ENCODE measurements at places on chromosomes 7 and 10.
A peak's percentile ranks its signal among the peaks of the same experiment; 100 is the strongest.

DNA sequence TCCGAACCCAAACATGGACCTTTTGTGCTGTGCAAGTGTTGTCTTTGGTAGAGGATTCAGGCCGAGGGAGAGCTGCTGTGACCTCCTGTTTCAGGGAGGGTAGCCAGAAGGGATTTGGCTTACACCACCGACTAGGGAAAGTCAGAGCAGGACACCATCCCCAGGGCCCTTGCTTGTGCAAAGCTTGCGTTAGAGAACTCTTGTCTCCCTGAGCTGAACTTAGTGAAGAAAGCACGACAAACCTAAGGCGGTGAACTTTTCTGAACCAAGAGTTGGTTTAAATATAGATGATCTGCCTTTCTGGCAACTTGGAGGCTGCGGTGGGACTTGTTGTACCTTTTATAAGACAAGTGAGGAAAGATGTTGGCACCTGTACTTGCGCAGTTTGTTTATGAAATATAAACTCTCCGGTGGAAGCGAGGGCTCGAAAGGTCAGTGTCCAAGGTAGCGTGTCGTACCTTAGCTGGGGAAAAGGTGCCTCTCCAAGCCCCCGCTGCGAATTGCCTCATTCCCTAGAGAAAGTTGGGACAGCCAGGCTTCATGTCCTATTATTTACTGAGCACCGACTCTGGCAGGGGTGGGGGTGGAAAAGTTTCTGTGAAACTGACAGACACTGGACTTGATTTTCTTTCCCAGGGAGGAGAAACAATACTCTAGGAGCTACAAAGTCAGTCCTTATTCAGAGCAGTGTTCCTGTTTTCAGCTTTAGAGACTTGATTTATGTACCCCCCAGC is 31.6 kb downstream of the WBP1L start:
- peak; percentile 93 for DNase-seq

DNA sequence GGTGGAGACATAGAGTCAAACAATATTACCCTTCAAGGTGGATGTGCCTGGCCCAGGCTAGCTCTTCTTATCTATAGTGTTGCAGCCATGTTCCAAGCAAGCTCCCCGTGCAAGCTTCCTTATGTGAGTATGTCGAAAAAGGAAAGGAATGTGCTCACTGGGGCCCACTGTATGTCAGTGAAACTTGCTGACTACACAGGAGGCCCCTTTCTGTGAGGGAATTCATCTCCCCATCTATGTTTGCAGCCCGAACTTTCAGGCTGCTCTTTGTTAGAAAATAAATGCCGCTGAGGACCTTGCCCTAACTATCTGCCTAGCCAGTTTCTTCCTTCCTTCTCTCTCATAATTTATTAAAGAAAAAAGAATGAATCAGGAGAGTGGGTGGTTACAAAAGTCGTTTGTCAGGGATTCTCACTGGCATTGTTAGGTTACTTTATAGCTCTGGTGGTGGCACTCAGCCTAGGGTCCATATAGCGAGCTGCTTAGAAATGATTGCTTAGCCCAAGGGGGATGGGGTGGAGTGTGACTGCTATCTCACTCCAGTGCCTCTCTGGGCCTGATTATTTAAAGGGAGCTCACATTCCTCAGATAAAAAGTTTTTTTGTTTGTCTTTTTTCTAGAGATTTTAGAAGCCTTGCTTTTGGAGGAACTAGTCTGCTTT is 302.1 kb downstream of the ABCA13 start:
- no peak for DNase-seq

DNA sequence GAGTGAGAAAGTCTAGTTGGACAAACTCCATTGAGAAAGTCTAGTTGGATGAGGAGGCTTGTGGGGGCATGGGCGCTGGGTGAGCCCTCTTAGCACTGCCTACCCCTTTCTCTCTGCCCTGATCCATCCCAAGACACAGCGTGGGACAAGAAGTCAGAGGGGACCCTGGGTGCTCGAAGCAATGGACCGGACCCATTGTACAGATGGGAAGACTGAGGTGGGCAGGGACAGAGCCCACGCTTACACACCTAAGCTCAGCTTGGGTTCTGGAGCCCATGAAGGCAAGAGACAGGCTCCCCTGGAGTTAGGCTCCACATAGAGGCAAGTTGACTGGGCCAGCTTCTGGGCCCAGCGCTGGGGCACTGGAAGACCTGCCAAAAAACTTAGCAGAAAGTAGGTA is 126.8 kb upstream of the TNRC18 start:
- no peak for DNase-seq

- DNase-seq: no peak
These were observed 16.2 kb downstream of the TMEM72 start for GRCh38 chr10:44927352-44927751.

- DNase-seq: no peak
These were observed 12.7 kb downstream of the SLC29A3 start for GRCh38 chr10:71331736-71332135.

- DNase-seq: no peak
These were observed 44.6 kb downstream of the PHTF2 start for GRCh38 chr7:77843194-77843593.

DNA sequence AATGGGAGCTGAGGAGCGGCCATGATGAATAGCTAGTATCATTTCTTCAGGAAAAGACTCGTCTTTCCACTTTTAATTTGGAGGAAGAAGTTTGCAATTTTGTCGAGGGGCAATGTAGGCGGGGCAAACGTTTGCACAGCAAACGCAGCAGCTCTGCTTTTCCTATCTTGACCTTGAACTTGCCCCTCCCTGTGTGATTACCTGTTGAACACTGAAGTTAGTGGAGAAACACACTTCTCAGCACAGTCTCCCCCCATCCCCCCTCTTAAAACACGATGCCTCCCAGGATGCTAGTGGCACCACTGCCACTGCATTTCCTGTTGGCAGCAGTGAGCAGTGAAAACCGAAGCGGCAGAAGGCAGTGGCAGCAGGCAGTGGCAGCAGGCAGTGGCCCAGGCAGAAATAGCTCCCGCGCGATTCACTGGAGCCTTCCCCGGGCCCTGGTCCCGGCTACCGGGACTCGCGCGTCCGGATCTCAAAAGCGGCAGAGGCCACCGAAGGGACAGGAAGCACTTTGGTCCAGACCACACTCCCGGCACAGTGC is at the start of gene EPDR1:
EPDR1 (plus strand) TSS at position 336 of the 544 bp plus-strand sequence. CDS start 300 bp downstream, outside the sequence.
- DNase-seq: no peak

DNA sequence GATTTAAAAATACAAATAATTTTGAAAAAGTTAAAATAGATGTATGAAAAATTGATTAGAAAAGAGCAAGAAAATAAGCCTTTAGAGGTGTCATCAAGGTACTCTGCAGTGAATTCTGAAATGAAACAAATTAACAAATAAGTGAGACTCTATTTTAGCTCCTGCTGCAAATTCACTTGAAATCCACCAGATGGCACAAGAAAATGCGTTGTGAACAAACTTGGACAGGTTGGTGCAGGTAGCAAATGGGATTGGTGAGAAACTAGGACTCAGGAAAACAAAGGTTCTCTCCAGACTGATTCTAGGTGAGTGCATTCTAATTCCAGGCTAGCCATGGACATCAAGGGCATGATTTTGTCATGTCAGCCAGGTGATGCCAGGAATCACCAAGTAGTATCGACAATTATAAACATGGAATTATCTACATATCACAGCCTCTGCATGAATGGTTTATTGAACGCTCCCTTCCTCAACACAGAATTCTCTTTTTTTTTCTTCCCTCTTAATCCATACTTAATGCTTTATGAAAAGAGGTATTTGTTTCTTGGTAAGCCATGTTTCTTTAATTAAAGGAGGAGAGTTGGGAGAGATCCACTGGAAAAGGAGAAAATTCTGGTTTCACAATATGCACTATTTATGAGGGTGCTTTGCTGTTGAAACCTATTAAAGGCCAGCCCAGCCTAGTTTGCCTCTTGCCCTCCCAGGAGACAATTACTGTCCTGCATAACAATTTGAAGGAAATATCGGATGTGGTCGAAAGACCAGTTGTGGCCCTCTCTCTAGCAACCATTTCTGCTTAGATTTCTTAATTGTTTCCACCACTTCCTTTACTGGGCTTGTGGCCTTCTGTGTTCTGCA is 118.1 kb downstream of the ZNF365 start:
- peak; percentile 24 for DNase-seq

GRCh38 chr7:28729727-28730126 is 228.4 kb downstream of the TRIL start:
- no peak for DNase-seq

DNA sequence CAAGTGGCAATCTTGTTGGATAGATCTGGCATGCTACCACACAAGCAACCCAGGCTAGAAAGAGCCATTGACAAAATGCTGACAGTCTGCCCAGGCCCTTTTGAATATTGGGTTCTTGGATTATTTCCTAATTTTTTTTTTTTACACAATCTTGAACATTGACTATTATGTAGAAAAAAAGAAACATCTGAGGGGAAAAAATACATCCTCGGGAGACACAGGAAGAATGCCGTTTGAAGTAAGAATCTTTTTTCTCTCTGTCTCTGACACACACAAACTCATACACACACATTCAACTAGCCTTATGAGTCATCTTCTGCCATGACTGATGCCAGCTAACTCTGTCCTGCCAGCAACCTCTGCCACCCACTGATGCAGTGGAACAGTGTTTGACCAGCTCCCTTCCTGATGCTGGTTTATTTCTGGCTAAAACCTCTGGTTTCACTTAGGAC is 47.2 kb downstream of the SORBS1 start:
- no peak for DNase-seq

DNA sequence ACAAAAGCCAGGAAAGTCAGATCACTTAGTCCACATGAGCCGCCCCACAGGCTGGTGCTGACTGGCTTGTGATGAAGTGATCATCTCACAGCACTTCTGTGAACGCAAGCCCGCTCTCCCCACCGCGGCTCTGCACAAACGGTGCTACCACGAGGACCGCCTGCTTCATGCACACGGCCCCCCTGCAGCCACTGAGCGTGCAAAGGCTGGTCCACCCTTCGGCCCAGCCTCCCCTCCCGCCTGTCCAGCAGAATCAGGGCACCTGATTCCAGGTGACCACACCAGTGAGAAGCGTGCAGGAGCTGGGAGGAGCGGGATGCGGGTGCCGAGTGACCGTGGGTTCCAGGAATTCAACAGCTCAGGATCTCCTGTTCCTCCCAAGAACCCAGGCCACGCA is 32.2 kb downstream of the MAD1L1 start:
- no peak for DNase-seq

DNA sequence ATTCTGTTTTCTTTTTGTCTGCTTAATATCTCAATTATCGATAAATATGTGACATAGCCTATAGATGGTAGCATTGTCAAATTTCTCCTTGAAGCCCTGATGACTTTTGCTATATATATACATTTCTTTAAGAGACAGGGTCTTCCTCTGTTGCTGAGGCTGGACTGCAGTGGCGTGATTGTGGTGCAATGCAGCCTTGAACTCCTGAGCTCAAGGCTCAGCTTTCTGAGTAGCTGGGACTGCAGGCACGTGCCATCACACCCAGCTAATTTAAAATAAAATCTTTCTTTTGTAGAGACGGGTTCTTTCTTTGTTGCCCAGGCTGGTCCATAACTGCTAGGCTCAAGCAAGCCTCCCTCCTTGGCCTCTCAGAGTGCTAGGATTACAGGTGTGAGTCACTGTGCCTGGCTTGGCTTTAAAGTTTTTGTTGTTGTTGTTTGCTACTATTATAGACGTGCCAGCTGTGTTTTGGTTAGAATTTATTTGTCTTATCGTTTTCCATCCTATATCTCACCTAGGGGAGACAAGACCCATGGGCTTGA is 7.0 kb downstream of the UMAD1 start:
- no peak for DNase-seq

GRCh38 chr10:58734116-58734515 is 221.4 kb downstream of the BICC1 start:
- DNase-seq: no peak

- DNase-seq: no peak
These were observed 91.2 kb upstream of the AHR start for GRCh38 chr7:17207220-17207619.

GRCh38 chr10:11120711-11121110 is 103.0 kb downstream of the CELF2 start:
- no peak for DNase-seq

DNA sequence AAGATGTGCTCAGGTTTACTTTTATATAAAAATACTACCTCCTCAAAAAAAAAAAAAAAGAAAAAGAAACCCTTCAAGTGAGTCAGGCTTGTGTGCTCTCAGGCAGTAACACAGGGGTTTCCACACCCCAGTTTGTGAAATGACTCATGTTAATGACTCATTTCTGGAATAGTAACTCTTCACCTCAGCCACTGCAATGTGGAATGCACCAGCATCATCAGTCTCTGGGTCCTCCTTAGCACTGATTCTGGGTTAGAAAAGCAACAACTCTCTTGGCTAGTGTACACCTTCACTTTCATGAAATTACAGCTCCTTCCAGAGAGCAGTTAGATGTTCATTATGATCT is 110.6 kb downstream of the EMX2 start:
- DNase-seq: no peak

- DNase-seq: no peak
These were observed 277.4 kb upstream of the LYZL1 start for GRCh38 chr10:29011516-29011915.

DNA sequence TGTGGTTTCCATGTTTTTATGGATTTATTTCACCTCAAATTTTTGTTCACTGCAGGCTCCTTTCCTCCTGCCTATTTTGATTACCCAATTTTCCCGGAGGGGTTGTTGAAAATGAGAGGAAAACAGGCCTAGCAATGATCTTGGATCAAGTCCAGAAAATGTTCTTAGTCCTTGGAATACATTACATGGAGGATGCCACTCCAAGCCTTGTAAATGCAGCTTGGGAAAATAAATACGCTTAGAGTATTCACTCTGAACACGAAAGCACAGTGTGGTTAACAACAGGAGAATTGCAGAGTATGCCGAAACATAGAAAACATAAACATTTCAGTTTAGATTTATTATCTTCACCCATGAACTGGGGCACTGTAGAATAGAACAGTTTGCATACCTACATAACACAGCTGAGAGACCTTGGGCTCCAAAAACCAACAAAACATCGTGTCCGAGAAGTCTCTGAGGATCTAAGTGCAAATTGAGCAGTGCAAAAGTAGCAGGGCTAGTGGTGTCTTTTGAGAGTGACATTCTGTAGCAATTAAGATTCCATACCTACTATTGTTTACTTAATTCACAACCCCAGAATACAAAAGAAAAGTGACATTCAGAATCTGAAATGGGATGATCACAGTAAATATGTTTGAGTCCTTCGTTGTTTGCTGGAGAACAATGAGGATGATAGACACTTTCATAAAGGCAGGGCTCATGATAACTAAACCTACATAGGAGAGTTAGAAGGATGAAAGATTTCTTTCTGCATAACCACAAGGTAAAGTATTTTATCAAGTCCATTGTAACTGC is 7.6 kb upstream of the CD36 start:
- no peak for DNase-seq
